ENCODE measurements at places on chromosomes 7 and 10.
A peak's percentile ranks its signal among the peaks of the same experiment; 100 is the strongest.

GRCh38 chr10:113681533-113682470 is 2.1 kb downstream of the CASP7 start:
- DNase-seq: no peak

DNA sequence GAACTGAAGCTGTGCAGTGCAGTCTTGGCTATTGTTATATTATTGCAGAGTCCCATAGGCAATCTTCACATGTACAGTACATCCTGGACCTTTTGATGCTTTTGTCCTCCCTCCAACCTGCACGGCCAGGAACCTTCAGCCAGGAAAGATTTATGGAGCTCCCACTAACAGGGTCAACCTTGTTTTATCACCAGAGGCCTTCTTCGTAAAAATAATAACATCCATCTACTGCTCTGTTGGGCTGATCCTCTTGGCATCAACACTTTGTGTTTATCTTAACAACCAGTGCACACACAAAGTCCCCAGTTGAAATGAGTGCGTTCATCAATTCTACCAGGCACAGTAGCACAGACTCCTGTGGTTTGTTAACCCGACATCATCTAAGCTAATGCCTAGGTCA is 72.4 kb downstream of the AGMO start:
- DNase-seq: no peak

GRCh38 chr7:65809259-65809981 is 63.5 kb upstream of the VKORC1L1 start:
- no peak for DNase-seq

GRCh38 chr10:118669020-118669791 is 73.8 kb upstream of the PRLHR start:
- DNase-seq: no peak

DNA sequence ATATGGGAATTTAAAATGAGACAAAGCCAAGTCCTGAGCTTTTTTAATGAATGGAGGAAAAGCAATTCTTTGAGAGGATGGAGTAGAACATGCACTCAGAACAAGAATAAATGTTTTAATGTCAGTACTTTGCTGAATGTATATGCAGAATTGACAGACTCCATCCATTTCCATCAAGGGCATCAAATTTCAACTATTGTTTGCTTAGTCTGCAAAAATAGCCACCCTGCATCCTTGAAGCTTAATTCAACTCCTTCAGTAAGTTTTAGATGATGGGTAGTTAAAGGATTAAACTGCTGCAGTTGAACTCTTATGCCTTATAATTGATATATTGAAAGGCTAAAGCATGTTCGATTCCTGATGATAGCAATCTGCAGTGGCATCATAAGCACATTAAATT is 99.7 kb upstream of the IFRD1 start:
- no peak for DNase-seq

DNA sequence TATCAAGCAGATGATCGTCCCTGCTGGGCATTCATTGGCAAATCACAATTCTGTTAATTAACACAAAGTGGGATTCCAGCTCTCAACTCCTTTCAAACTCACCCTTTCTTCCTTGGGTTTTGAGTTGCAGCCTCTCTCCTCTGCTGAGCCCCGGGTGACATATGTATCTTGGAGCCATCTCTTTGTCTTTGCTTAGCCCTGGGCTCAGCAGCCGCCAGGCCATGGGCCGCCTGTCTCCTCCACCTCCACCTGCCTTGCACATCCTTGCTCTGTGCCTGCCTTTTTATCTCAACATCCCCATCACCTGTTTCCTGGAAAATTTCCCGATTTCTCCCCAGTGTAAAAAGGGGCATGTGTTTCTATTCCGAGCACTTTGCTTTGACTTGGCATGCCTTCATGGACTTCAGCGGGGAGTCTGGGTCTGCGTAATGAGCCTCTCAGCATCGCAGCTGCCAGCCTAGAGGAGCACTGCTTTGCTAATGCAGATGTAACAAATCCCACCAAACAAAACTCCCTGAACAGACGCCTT is 141.3 kb upstream of the AGK start:
- no peak for DNase-seq

DNA sequence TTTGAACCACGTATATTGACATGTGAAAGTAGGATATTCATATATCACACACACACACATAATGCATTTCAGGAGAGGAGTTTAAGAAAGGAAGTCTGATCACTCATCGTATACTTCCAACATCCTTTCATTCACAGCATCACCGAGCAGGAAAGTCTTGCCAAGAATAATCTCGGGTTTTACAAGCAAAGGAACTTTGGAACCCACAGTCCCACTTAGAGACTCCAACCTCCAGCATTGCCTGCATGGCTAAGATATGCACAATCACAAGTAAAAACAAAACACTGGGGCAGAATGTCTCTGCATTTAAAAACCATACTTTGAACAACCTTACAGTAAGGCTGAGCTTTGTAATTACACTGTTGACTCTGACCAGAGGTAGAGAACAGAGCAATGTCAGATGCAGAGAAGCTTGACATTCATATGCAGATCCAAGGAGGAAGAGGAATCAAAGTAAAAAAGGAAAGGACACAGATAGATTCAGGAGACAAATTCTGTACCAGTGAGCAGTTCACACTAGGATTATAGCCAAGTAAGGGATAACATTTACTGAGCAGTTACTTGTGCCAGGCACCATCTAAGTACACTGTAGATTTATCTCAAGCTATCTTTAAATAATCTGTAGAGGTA is 14.8 kb downstream of the THSD7A start:
- no peak for DNase-seq

- no peak for DNase-seq
Measured at GRCh38 chr10:95181726-95182125, 12.3 kb upstream of the ACSM6 start.

DNA sequence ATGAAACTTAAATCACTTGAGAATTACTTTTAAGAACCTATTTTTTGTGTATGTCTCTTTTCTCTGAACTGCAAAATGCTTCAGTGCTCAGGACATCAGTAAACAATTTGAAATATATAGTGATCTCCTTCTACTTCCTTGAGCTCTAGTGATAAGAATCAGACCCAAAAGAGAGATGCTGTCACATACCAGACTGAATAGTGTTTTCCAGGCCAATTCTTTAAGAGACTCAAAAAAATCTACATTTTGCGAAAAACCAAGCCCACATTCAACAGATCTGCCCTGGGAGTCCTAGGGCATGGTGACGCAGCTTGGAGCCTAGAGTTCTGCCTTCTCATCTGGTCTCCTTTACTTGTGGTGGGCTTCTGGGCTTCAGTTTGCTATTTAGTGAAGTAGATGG is 72.1 kb upstream of the SLC13A1 start:
- no peak for DNase-seq

GRCh38 chr7:79933144-79933543 is 201.5 kb upstream of the GNAI1 start:
- no peak for DNase-seq

DNA sequence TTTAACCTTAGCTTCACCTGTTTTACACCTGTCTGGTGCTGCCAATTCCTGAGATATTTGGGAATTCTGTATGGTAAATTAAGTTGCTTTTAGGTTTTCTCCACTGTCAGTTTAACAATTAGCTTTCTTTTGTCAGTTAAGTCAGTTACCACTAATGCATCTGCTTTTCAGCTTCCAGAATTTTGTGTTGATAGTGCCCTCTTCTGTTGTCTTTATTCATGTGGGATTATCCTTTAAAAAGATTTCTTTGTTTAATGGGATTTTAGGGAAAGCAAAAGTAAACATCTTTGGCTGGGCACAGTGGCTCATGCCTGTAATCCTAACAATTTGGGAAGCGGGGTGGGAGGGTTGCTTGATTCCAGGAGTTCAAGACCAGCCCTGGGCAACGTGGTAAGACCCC is 8.1 kb downstream of the TFAM start:
- DNase-seq: no peak

DNA sequence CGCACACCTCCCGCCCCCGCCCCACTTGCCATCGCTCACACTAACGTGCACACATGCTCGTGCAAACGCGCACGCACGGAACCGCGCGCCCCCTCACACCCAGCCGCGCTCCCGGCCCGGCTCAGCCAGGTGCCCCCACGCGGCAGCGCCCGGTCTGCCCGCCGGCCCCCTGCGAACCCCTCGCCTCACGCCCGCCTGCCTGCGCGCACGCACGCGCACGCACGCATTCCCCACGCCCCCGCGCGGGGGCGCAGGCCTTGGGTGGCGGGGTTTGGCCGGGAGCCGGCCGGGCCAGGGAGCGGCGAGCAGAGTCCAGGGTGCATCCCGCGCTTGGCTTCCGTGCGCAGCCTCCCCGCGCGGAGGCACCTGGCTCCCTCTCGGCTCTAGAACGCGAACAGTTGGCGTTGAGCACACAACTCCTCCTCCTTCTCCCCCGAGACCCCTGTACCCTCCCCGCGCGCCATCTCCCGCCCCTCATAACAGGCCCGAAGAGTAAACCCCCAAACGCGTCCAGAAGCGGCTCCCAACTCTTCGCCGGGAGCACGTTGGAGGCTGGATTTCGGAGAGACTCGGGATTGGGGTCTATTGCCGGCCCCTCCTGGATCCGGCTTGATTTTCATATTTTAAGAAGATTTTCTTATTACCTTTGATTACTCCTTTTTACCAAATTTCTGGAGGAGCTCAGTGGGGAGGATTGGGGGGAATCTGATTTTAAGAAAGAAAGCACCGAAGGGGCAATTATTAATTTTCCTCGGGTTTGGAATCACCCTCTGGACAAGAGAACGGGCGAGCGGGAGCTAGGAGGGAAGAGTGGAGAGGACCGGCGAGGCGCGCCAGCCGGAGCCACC is 527 bp upstream of the SORCS3 start:
- no peak for DNase-seq

- no peak for DNase-seq
Measured at GRCh38 chr10:88409236-88409635, 173.9 kb downstream of the RNLS start.

GRCh38 chr10:52818019-52818418 is 45.4 kb upstream of the MBL2 start:
- peak; percentile 60 for DNase-seq

GRCh38 chr10:61844116-61844822 is 57.2 kb upstream of the ARID5B start:
- no peak for DNase-seq

Data from RCC 7860 (cell line).